ENCODE measurements at places on chromosomes 5 and 9.

DNA sequence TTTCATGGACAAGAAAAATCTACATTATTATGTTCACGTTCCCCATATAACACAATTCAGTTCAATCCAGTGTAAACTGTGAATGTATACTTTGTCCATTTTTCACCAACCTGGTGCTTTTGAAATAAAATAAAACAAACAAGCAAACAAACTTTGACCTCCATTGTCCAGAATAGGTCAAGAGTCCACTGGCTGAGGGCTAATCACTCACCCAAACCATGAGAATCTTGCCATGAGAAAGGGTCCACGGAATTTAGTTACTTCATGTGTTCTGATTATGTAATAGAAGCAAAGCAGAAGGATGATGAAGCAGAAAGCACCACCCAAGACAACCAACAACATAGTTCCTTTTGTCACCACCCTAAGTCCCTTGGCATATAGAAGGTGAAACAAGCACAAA is 28.7 kb downstream of the DIAPH1 start:
- no peak for DNase-seq

DNA sequence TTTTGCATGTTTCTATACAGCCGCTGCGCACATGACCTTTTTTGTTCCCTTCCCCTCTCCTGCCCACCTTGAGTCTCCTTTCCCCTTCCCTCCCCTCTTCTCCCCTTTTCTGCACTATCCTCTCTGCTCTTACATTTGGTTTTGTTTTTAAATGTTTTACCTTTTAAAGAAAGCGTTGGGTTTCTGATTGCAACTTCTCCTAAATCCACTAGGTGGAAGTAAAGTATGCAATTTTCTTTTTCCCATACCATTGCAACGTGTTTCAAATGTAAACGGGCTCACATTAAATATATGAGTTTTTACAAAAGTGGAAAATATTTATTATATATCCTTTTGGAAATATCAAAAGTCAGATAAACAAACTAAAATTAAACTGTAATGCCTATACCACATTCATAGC is 500.9 kb downstream of the DIRAS2 start:
- DNase-seq = no peak

DNA sequence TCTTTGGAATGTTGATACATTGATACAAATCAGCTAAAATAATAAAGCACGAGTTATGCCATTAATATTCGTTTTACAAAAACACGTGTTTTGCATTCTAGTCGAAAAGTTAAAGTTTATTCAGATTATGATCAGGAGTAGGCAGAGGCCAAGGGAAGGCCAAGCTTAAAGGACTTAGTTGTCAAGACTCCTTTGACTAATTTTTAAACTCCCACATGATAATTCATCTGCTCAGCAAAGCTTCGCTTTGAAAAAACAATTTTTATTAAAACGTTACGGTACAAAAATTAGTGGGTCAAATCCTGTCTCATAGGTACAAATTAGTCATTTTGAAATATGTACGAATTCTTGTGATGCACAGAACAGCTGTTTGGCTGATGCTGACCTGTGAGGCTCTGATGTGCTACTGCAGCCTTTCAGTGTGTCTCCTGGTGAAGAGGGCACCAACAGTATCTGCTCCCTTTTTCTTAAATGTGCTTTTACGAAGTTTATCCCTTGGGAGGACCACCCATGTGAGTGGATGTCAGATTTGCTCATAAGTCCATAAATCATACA is 23.0 kb upstream of the NR3C1 start:
- no peak for DNase-seq

GRCh38 chr5:3377176-3377575 is 218.5 kb upstream of the IRX1 start:
- DNase-seq = no peak

DNA sequence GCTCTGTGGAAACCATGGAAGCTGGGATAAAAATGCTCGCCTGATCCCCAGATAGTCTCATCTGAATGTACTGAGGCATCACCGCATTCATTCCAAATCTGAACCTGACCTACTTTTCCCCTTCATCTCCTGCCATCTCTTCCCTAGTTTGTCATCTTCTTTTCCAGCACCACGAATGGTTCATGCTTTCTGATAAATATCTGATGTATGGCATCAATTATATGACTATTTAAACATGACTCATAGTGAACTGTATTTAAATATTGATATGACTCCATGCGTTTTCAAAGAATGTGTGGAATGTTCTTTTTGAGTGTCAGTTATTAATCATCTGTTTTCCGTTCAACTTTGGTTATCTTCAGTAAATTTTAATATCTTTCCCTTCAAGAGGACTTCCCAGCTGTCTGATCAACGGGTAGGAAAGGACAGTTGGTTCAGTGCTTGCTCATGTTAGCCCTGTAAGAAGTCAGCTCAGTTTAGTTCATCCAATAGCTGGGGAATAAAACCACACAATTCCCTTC is 21.1 kb downstream of the BASP1 start:
- no peak for DNase-seq

DNA sequence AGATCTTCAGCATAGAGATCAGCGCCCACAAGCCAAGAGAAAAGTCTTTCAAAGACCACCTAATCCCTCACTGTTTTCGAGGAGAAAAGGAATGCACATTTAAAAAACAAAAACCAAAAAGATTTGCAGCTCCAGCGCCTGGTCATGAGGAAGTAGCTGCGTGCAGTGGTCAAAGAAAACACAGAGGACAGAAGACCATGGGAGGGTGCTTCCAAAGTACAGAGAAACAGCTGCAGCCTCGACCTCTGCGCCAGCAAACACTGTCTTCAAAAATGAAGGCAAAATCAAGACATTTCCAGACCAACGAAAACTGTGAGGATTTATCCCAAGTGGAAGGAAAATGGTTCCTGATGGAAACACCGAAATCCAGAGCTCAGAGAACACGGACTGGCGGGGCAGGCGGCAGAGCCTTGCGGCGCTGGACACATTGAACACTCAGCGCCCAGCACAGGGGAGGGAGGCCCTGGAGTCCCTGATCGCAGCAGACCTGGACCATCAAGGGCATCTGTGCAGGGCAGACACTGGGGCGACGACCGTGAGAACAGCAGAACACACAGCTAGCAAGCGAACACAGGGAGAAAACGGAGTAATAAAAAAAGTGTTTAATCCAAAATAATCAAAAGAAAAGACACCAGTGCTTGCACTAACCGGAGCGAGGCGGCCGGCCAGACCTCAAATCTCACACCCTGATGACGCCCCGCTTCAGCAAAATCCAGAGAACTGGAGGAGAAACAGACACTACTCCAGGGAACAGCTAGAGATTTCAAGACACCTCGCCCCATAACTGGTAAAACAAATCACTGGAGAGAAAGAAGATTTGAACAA is 12.6 kb upstream of the SLC12A7 start:
- no peak for DNase-seq

- DNase-seq = no peak
Observed at GRCh38 chr5:71883742-71884103, 164.6 kb downstream of the CARTPT start.

DNA sequence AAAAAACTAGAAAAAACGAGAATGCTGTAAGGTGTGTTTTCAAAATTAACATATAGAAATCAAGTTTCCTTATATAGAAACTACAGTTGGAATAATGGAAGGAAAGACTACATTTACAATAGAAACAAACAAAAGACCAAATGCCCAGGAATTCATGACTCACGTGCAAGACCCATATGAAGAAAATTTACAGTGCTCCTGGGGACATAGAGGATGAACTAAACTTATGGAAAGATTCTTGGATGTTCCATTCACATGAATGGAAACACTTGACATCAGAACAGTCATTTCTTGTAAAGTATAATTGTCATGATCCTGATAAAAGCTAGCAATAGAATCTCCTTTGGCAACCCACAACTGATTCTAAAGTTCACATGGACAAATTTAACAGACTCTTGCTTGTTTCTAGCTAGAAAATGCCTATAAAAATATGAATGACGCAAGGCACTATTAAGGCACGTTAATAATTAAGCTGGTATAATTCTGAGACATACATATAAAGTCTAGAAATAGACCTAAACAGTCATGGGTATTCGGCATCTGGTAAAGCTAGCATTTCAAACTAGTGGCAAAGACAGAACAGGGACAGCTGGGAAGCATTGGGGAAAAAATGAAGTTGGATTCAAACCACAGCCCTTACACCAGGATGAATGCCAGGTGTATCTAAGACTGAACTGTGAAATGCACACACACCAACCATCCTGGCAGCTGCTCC is 5.1 kb upstream of the ZFP62 start:
- DNase-seq = no peak

DNA sequence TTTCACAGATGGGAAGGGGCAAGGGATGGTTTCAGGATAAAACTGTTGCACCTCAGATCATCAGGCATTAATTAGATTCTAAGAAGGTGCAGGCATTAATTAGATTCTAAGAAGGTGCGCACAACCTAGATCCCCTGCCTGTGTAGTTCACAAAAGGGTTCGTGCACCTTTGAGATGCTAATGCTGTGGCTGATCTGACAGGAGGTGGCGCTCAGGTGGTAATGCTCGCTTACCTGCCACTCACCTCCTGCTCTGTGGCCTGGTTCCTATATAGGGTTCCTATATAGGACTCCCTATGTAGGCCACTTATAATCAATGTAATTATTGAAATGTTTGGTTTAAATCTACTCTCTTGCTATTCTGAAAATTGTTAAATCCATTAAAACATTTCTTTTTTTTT is 171.0 kb downstream of the MSX2 start:
- no peak for DNase-seq

DNA sequence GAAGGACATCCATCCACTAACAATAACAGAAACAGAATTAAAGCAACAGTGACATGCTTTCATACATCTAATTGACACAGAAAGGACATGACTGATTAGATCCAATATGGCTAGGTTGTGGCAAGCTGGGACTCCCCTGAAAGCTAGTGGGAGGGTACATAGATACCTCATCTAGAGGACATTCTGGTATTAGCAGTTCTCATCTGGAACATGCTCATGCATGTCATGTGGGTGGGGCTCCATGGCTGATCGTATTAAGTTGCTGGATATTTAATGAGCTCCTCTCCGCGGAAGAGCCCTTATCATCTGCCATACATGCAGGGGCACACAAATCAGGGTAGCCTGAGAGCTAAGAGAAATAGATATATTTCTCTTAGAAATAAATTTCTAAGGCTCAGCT is 358.9 kb downstream of the ICE1 start:
- DNase-seq = no peak

- no peak for DNase-seq
Observed at GRCh38 chr9:133821601-133822429, 83.7 kb upstream of the SARDH start.

- no peak for DNase-seq
Observed at GRCh38 chr5:120388016-120388781, 75.9 kb upstream of the PRR16 start.

- DNase-seq = no peak
Observed at GRCh38 chr5:141881886-141882285, 3.7 kb upstream of the PCDH1 start.

DNA sequence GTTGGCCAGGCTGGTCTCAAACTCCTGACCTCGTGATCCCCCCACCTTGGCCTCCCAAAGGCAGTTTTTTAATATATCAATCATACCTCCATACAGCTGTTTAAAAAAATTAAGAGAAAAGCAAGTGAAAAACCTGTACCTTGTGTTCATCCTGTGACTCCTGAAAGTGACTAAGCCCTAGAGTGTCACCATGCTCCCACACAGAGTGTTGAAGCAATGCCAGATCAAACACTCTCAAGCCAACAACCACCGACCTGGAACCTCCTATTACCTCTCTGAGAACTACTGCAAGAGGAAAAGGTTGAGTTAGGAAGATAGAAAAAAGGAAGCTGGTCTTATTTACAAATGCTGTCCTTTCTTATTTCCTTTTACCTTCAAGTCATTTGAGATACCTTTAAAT is 123.5 kb downstream of the RASEF start:
- DNase-seq = no peak

DNA sequence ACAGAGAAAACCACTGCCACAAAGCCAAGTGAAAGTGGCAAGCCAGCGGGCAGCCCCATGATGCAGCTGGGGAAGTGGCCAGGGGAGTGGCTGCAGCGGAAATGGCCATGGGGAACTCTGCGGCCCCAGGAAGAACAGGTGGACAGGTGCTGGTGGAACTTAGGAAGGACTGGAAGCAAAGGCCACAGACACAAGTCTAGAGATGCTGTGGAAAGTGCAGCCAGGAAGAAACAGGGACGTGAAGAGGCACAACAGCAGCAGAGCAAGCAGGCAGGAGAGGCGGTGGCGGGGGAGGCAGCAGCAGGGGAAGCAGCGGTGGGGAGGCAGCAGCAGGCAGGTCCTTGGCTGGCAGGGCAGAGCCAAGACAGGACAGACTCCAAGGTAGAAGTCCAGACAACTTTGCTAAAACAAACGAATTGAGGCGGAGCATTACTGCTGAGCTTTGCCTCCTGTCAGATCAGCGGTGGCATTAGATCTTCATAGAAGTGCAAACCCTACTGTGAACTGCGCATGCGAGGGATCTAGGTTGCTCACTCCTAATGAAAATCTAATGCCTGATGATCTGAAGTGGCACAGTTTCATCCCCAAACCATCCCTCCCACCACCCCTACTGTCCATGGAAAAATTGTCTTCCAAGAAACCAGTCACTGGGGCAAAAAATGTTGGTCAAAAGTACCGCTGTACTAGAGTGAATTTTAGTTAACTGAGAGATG is 11.8 kb downstream of the SURF6 start:
- DNase-seq = no peak

DNA sequence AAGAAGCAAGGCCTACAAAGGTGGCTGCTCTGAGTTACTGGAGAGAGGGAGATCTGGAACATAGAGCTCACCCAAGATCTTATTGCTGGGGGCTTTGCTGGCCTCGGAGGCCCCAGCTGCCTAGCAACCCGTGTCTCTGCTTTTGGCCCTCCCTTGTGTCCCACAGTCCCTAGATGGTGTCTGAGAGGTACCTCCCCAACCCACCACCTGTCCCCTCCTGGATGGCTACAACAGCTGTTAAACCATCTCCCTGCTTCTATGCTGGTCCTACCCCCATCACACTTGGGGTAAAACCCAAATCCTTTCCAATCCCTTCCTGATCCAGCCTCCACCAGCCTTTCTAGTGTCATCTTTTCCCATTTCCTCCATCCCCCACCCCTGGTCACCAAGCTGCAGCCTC is 86.6 kb downstream of the PPARGC1B start:
- no peak for DNase-seq

DNA sequence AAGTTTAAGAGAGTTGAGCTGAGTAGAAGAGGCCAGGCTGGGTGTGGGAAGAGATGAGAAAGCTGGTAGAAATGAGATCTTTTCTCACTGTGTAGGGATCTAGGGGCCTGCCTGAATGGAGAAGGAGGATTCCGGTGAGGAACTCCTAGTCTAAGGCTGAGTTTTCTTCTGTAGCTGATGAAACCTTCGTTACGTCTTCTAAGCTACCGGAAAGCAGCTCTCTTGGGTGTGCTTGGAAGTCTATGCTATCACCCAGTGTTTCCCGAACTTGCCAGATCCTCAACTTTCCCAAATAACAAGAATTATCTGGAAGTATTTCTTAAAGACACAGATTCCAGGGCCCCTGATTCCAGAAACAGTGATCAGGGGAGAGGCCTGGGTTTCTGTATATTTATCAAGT is 55.4 kb upstream of the TNFSF15 start:
- no peak for DNase-seq

DNA sequence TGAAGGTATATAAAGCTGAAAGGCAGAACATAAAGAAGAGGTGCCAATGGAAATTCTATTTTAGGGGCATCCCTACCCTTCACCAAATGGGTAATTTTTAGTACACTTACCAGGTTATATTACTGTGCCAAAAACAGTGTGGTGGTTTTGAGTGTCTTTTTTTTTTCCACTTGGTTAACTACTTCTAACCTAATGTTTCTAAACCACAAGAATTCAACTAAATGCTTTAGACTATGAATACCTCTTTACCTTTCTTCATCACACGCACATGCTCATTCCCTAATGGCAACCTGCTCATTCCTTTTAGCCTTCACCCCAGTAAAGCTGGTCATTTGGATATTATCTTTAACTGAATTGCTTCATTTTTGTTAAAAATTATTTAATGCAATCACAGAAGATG is 215.6 kb downstream of the PIK3R1 start:
- DNase-seq = no peak
